Activated CD8-positive, alpha-beta T cell treated with anti-CD3 and anti-CD28 coated beads, Interleukin-2, amount 10 ng/mL, durations not matched to agents 7 days and 5 days (primary cell): ENCODE measurements at places on chromosomes 2 and 18. TPM values are rescaled to one million over a fixed set of nuclear protein-coding genes. Genes with fewer than 3 reads are reported as not detected.

Gene MYO5B
- total RNA-seq, result not detected

Gene RMND5A
- 34.4 TPM for total RNA-seq

Gene TMEM163
- not detected for total RNA-seq

Gene ATP6V1C2
- total RNA-seq, result not detected

Gene TNFAIP6
- not detected for total RNA-seq

Gene TCF7L1
- total RNA-seq, result not detected

Gene DCDC2C
- not detected for total RNA-seq

Gene KIF5C
- 6.5 TPM for total RNA-seq

Gene OR6B2
- not detected for total RNA-seq

Gene GKN1
- total RNA-seq, result not detected

Gene NR4A2
- 2.0 TPM for total RNA-seq

Gene CCL20
- total RNA-seq, result not detected

Gene NDUFB3
- total RNA-seq, result 173 TPM

Gene TDRD15
- not detected for total RNA-seq

Gene SERPINB7
- not detected for total RNA-seq

Gene C2orf72
- 0.34 TPM for total RNA-seq

Gene PLB1
- 1.4 TPM for total RNA-seq

Gene DUSP11
- total RNA-seq, result 24.3 TPM
